ENCODE measurements at places on chromosomes 2 and 18.

GRCh38 chr18:27109451-27109850 is 75.7 kb downstream of the CHST9 start:
- DNase-seq, result no peak

DNA sequence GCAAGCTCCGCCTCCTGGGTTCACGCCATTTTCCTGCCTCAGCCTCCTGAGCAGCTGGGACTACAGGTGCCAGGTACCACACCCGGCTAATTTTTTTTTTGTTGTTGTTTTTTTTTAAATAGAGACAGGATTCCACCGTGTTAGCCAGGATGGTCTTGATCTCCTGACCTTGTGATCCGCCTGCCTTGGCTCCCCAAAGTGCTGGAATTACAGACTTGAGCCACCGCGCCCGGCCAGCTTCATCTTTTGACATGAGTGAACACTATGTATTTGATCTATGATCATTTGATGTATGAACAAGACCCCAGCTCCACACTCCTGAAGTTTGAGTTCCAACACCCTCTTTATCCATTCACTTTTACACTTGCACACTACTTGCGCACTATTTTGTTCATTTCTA is 43.4 kb upstream of the LPIN2 start:
- no peak for DNase-seq

DNA sequence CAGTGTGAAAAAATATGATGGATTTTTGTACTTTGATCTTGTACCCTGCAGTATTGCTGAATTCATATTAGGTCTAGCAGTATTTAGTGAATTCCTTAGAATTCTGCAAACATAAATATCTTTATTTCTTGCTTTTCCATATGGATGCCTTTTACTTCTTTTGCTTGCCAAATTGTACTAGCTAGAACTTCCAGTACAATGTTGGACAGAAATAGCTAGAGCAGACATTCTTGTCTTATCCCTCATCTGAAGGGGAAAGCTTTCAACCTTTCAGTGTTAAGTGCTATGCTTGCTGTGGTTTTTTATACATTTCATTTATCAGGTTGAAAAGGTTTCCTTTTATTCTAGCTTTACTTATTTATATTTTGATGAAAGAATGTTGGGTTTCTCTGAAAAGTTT is 1321.9 kb upstream of the CHAC2 start:
- DNase-seq, result no peak

- DNase-seq, result no peak
Observed at GRCh38 chr18:34821669-34822210, 111.6 kb downstream of the DTNA start.

GRCh38 chr2:32249731-32250236 is 14.9 kb downstream of the NLRC4 start:
- DNase-seq, result no peak

- DNase-seq, result no peak
Observed at GRCh38 chr18:61350578-61350977, 17.3 kb downstream of the CDH20 start.

GRCh38 chr18:21363348-21363747 is 121.3 kb downstream of the GREB1L start:
- DNase-seq, result no peak

GRCh38 chr18:44047585-44047984 is 633.1 kb upstream of the SETBP1 start:
- DNase-seq, result no peak

GRCh38 chr2:84741182-84741822 is 139.6 kb downstream of the TRABD2A start:
- DNase-seq, result peak; percentile 14

- no peak for DNase-seq
Observed at GRCh38 chr2:64612575-64613195, 41.0 kb downstream of the SERTAD2 start.
